Activated naive CD8-positive, alpha-beta T cell treated with anti-CD3 and anti-CD28 coated beads, Interleukin-2, amount 10 ng/mL, durations not matched to agents 7 days and 5 days (primary cell): ENCODE measurements at places on chromosomes 12 and 14. TPM values are rescaled to one million over a fixed set of nuclear protein-coding genes. Genes with fewer than 3 reads are reported as not detected.

BMP4 gene
- total RNA-seq = 0.42 TPM

PUS7L gene
- total RNA-seq = 21.7 TPM

KRT77 gene
- not detected for total RNA-seq

STAC3 gene
- 10.7 TPM for total RNA-seq

GEMIN2 gene
- total RNA-seq = 24.9 TPM

HOXC11 gene
- total RNA-seq = not detected

TMCC3 gene
- total RNA-seq = 0.83 TPM

MRPL52 gene
- 86.5 TPM for total RNA-seq

CELA1 gene
- total RNA-seq = not detected

PLEKHH1 gene
- 1.0 TPM for total RNA-seq

FAM186B gene
- total RNA-seq = 0.20 TPM

CCDC177 gene
- total RNA-seq = not detected

LMO3 gene
- total RNA-seq = not detected

ITGA7 gene
- total RNA-seq = 4.1 TPM

ARHGEF25 gene
- total RNA-seq = 1.4 TPM

OR4E2 gene
- not detected for total RNA-seq

SLC24A4 gene
- total RNA-seq = not detected
